Daoy (cell line): ENCODE measurements at places on chromosomes 1 and 21. TPM values are rescaled to one million over a fixed set of nuclear protein-coding genes. Genes with fewer than 3 reads are reported as not detected.

GRCh38 chr1:175947771-175948170 lies 204.4 kb upstream of the TNR start:
- no peak for DNase-seq

Gene CYP4A22
- total RNA-seq, result not detected in 2 replicates

Gene GUCA2A
- total RNA-seq, result not detected in 2 replicates

Gene RNF187
- total RNA-seq, result 40.5 and 43.1 TPM in 2 replicates

GRCh38 chr1:205044741-205045140 lies 1.7 kb downstream of the CNTN2 start:
- DNase-seq, result no peak

Gene IGSF21
- not detected in 2 replicates for total RNA-seq

- DNase-seq, result no peak
Measured at GRCh38 chr1:64055310-64055709, 148.1 kb upstream of the UBE2U start.

Gene LRRC71
- not detected in 2 replicates for total RNA-seq

GRCh38 chr1:43830802-43831201 lies 102.8 kb upstream of the ARTN start:
- DNase-seq, result no peak

GRCh38 chr1:14929547-14930246 lies 223.8 kb upstream of the TMEM51 start:
- DNase-seq, result peak; percentile 79

- peak; percentile 92 for DNase-seq
Measured at GRCh38 chr1:15153184-15153841, at the start of gene TMEM51. TMEM51 (plus strand) TSS chr1:15153747; CDS start chr1:15215088, 61,341 bp downstream.
